Melanocyte of skin (primary cell): ENCODE measurements at places on chromosomes 13 and 19. TPM values are rescaled to one million over a fixed set of nuclear protein-coding genes. Genes with fewer than 3 reads are reported as not detected.

PSG2 gene
- not detected in 2 replicates for total RNA-seq

CEACAM6 gene
- not detected in 2 replicates for total RNA-seq

KMT5C gene
- 11.6 and 12.0 TPM in 2 replicates for total RNA-seq

C13orf46 gene
- total RNA-seq = under 0.01 TPM in 2 replicates

PGLYRP1 gene
- not detected in 2 replicates for total RNA-seq

KLHL1 gene
- not detected in 2 replicates for total RNA-seq

RASAL3 gene
- not detected in 2 replicates for total RNA-seq

CFD gene
- not detected in 2 replicates for total RNA-seq

ATXN8OS gene
- total RNA-seq = not detected in 2 replicates

TMEM272 gene
- total RNA-seq = 0.36 TPM in 1 of 2 replicates, not detected in the other

CACNG7 gene
- total RNA-seq = not detected in 2 replicates
